ENCODE measurements at places on chromosomes 5 and 9.

DNA sequence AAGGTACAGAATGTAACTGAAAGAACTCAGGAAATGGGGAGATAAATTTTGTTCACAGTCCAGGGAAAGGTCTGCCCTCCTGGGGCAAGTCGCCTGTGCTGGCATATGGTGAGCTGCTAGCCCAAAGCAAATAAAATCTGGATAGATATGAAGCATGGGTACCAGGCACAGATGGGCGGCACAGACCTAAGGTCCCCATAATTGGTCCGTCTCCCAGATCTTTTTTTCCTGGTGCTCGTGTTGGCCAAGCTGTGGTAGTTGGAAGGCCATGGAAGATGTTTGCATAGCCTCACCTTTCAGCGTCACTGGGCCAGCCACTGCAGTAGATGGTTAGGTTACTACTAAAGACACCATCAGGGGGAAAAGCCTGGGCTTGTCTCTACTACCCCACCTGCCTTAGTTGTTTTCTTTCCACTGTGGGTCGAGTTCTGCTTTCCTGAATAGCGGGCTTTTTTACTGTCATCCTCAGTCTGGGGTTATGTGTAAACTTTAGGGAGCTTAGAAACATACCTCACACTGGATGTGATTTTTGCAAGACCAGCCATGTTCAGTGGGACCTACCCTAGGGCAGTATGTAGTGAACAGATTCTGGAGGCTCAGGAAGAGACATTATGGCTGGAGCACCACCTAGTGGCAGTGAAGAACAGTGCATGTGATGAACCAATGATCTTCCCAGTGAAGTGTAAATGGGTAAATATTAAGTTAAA, 24.2 kb upstream of the GLRX start:
- peak; percentile 65 for DNase-seq

- DNase-seq: no peak
These were observed 113.8 kb downstream of the MSX2 start for GRCh38 chr5:174837919-174838902.

GRCh38 chr5:153884612-153884957, 154.1 kb downstream of the FAM114A2 start:
- no peak for DNase-seq

DNA sequence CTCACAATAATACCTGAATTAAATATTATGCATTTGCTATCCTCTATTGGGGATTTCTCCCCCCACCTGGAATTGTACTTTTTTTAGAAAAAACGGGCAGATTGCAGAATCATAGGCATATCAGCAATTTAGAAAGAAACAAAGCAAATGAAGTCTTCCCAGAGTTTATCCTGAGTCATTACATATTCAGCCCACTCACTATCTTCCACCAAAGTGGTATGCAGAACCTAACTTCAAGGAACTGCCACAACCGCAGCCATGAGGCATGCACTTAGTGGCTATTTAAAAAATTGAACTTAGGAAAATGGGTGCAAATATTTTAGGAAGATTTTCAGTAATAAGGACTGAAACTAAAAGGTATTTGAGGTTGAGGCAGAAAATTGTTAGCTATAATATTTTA, 48.6 kb downstream of the UBAP1 start:
- DNase-seq: no peak

DNA sequence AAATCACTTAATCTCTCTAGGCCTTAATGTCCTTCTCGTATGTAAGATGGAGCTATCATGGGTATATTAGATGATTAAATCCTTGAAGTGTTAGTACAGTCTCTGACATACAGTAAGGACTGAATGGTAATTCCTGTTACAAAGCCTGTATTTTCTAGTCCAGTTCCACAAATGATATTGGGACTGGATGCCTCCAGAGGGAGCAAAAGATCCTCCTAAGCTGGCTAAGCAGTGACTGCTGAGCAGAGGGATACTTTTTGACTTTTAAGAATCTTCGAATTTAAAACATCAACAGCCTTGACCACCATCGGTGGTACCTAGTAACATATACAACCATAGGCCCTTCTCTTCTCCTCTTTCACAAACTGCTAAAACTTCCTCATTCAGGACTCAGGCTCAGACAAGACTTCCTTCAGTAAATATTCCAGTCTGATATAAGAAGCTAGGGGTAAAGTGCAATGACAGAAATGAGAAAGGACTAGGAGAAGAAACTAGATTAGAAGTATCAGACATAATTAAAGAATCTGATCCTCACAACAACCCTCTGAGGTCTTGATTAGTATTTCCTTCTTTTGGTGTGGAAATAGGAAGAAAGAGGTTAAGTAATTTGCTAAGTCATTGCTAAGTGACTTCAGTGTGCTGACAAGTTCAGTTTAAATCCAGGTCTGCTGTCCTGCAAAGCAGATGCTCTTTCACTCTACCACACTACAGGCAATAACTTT, 13.9 kb downstream of the PTAR1 start:
- no peak for DNase-seq
